ENCODE measurements at places on chromosomes 1 and 21.

DNA sequence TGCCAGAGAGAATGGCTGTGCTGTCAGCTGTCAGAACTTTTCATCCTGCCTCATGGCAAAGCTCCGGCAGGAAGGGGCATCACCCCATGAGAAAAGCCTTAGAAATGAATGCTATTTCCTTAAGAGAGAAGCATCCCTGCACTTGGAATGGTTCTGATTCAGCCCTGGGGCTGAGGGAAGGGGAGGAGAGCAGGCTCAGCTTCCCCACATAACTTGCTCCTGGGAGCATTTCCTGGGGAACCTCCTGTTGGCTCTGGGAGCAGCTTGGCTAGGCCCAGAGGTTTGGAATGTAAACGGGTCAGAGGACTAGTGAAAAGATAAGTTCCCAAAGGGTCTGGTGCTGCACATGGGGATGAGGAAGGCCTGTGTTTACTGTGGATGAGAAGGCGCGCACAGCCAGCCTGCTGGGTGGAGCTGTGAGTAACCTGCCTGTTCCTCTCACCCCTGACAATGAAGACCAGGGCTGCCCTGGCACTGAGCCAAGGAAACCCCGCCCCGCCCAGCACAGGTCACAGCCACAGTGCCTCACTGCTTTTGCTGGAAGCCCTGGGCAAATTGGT, 5.0 kb downstream of the PRELP start:
- peak; percentile 58 for DNase-seq

GRCh38 chr1:208118841-208119606, 125.2 kb downstream of the PLXNA2 start:
- DNase-seq = no peak

DNA sequence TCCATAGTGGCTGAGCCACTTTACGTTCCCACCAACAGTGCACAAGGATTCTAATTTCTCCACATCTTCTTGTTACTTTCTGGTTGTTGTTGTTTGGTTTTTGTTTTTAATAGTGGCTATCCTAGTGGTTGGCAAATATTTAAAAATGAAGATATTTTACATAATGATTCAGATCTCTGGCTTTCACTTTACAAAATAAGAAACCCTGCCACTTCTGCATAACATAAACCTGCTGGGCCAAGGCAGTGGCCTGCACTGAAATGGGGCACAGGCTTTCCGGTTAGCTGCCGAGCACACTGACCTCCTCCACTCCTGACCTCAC, 320.4 kb downstream of the RPS6KC1 start:
- no peak for DNase-seq

- DNase-seq = no peak
Observed at GRCh38 chr21:17911628-17912027, 92.5 kb upstream of the C21orf91 start.

GRCh38 chr1:30045304-30046090, 677.9 kb downstream of the MATN1 start:
- DNase-seq = no peak

- DNase-seq = no peak
Observed at GRCh38 chr1:192901500-192901899, 92.7 kb downstream of the RGS2 start.

DNA sequence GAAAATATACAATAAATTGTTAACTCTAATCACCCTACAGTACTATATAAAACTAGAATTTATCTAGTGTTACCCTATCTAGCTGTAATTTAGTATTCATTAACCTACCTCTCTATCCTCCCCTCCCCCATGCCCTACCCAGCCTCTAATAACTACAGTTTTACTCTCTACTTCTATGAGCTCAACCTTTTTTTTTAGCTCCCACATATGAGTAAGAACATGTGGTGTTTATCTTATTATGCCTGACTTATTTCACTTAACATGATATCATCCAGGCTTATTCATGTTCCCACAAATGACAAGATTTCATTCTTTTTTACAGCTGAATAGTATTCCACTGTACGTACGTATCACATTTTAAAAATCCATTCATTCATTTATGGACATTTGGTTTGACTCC, 46.0 kb upstream of the WARS2 start:
- peak; percentile 15 for DNase-seq

DNA sequence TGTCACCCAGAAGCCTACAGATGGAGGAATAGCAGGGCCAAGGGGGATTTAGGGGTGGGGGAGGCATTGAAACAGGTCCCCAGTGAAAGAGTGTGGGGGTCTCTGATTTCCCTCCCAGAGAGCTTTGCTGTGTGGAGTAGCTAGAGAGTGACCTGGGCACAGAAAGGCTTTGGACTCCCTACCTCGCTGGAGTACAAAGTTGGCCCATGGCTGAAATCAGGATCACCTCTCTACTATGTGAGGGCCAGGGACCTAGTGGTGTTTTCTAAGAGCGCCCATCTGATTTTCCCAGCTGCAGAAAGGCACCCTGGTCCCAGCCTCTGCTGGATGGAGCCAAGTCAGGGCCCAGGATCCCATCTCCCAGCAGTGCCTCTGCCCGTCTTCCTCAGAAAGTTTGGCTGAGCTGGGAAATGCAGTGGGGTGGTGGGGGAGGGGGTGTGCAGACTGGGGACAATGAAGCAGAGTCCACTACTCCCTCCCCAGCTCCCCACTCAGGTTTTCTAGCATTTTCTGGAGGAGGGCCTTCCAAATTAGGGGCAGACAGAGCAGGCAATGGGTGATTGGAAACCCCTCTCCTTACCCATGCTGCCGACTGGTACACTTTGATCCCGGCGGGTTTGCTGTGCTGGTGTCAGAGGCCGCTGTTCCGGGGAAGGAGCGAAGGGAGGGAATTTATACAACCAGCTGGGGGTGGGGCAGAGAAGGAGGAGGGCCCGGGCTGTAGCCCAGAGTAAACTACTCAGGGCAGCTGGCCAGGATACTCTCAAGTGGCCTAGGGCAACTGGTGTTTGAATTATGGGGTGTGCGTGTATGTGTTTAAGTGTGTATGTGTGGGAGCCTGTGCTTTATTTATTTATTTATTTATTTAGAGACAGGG, at the start of gene SELENBP1:
SELENBP1 (minus strand) TSS at position 648 of the 877 bp plus-strand sequence; CDS start at position 584, 64 bp downstream.
- peak; percentile 11 for DNase-seq

DNA sequence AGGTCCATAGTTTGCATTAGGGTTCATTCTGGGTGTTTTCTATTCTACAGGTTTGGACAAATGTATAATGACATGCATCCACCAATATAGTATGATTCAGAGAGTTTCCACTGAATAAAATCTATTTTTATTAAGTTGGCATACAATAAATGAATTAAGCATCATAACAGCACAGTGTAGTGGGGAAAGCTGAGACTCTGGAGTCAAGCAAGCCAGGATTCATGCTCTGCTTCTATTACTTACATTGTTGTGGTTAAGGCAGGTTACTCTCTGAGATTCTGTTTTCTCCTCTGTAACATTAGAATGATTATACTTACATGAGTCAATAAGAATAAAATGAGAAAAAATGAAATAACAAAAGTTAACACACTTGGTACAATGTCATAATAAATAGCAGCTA, 131.3 kb downstream of the SLC30A10 start:
- DNase-seq = no peak

GRCh38 chr1:156225677-156226014, 12.8 kb downstream of the PMF1 start:
- DNase-seq = no peak

- DNase-seq = no peak
Observed at GRCh38 chr1:184708084-184708676, 46.5 kb downstream of the EDEM3 start.

DNA sequence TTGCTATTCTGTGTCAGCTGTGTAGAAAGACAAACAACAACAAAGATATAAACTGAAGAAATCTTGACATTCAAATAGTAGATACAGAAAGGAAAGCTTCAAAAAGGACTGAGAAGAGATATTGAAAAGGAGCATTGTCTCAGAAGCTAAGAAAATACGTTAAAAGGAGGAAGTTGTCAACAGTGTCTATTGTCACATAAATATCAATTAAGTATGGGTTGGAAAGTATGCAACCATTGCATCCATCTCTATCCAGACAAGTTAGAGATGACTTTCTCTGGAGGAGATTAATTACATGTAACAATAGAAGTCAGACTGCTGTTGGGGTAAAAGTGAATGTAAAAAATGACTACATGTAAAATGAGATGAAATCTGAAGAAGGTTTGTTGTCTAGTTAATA, 29.7 kb upstream of the BRINP3 start:
- DNase-seq = no peak

GRCh38 chr1:78141531-78142231, 95.9 kb downstream of the GIPC2 start:
- DNase-seq = no peak

DNA sequence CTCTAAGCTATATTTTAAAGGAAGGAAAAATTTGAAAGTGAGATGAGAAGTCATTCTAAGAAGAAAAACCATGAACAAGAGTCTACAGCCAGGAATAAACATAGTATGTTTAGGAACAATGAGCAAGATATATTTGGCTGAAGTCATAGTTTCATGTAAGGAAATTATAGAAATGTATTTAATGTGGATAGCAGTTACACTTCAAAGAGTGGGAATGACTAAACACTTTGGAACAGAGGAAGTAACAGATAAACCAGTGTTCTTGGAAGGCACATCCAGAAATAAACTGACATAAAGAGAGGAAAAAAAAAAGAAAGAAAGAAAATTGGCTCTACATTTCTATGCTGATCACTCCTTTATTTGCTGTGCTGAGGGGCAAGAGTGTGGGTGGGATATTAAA, 18.0 kb downstream of the C8A start:
- DNase-seq = no peak

- no peak for DNase-seq
Observed at GRCh38 chr1:116111524-116112021, 374 bp downstream of the MAB21L3 start.

GRCh38 chr1:109399326-109399957, 1.7 kb upstream of the SORT1 start:
- DNase-seq = peak; percentile 81

GRCh38 chr1:109231066-109231465, 17.3 kb downstream of the SARS1 start:
- DNase-seq = no peak

- no peak for DNase-seq
Observed at GRCh38 chr1:15146142-15146680, 7.3 kb upstream of the TMEM51 start.

GRCh38 chr1:51497340-51497739, 21.7 kb downstream of the EPS15 start:
- DNase-seq = no peak

GRCh38 chr1:96362623-96363022, 359.0 kb upstream of the PTBP2 start:
- peak; percentile 100 for DNase-seq

GRCh38 chr1:112083487-112083886, 94.0 kb upstream of the KCND3 start:
- no peak for DNase-seq

- no peak for DNase-seq
Observed at GRCh38 chr1:228228601-228229074, 20.8 kb downstream of the OBSCN start.

GRCh38 chr1:64220241-64220640, 16.8 kb downstream of the UBE2U start:
- DNase-seq = no peak

DNA sequence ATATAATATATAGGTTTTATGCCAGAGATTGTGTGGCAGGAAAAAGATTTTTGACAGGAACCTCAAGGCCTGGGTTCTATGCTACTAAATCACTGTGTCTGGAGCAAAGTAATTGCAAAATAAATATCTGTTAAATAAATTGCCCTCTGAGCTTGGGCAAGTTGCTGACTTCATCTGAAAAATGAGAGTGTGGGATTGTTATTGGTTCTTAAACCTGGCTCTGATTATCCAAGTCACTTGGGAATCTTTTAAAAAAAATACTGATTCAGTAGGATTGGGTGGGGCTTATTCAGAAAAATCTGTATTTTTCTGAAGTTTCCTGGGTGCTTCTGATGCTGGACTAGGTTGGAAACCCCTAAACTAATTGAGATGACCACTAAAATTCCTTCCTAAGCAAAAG, 174.1 kb upstream of the SGIP1 start:
- no peak for DNase-seq

DNA sequence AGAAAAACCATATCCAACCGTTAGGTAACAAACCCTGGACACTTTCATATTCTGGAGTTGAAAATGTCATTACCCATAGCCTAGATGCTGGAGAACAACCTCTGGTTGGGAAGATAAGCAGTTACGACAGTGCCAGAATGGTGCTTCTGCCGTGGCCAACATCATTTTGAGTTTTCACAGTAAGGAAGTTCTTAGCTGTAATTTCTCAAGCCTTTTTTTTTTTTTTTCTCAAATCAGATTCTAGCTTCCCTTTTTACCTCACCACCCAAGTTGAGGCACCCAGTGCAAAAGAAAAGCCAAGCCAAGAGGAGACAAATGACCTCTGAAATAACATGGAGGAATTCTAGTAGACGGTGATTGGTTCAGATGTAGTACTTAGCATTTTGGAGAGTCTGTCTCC, 21.8 kb downstream of the PPT1 start:
- no peak for DNase-seq

GRCh38 chr21:35703704-35704103, 356.6 kb downstream of the SETD4 start:
- no peak for DNase-seq

DNA sequence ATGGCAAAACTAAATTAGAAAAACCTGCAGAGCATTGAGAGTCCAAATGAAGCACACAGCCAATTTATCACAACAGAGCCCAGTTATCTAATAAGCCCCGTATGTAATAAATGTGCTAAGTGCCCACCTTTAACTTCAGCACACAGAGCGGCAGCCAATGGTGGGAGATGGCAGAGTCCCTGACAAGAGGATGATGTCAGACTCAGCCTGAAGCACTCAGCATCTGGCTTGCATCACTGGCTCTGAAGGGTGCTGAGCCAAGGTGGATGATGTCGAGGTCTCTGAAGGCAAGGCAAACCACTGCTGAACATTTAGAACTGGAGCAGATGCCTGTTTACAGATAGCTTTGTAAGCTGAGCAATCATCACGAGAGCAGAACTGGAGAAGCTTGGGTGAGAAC, 118.3 kb downstream of the NUF2 start:
- DNase-seq = no peak

DNA sequence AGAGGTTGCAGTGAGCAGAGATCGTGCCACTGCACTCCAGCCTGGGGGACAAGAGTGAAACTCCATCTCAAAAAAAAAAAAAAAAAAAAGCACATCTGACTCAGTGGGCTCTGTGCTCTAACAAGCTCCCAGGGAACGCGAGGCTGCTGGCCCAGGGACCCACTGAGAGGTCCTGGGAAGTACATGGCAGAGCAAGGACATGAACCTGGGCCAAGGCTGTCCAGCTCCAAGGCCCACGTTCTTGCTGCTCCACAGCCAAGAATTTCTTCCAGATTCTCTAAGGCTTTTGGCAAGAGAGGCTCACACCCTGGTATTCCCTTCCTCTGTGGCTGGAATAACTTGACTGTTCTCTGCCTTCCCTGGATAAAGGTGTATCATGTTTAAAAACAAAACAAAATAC, 15.4 kb upstream of the AGTRAP start:
- DNase-seq = no peak

DNA sequence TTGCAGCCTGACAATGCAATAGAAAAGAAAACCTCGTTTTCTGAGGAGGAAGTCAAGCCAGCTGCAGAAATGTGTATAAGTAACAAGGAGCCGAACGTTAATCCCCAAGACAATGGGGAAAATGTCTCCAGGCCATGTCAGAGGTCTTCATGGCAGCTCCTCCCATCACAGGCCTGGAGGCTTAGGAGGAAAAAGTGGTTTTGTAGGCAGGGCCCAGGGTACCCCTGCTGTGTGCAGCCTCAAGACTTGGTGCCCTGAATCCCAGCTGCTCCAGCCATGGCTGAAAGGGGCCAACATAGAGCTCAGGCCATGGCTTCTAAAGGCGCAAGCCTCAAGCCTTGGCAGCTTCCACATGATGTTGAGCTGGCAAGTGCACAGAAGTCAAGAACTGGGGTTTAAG, 78.0 kb upstream of the HOOK1 start:
- DNase-seq = no peak

Measured in kidney glomerular epithelial cell (primary cell).